ENCODE measurements at places on chromosomes 5 and 9.

DNA sequence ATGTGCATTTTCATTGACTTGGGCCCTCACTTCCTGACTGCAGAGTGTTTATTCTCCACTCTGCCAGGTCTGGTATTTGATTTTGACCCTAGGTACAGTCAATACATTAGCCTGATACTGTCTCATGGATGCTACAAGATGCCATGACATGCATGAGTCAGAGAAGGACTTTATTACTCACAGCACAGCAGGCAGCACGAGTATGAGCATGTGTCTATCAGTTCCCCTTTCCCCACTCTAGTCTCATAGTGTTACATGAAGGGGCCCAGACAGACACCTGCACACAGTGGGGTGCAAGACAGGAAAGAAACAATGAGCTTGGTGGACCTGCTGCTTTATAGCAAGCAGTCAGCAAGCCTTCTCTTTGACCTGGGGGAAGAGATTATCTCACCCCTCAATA, 19.6 kb downstream of the ITGA2 start:
- DNase-seq = no peak

DNA sequence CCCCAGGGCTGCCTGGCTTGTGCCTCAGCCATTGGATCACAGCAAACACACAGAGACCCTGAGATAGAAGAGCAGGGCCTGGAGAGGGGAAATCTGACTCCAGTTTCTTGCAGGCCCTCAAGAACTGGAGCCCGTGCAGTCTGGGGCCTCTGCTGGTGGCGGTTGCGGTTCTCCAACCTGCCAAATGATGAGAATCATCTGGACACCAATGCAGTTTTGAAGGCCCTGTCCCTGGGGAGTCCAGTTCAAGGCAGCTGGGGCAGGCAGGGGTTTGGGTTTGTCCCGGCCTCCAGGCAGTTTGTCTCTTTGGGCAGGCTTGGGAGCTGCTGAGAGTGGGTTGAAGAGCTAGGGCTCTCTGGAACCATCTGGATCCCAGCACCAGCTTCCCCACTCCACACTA, 7.4 kb downstream of the NKX2-5 start:
- DNase-seq = no peak

DNA sequence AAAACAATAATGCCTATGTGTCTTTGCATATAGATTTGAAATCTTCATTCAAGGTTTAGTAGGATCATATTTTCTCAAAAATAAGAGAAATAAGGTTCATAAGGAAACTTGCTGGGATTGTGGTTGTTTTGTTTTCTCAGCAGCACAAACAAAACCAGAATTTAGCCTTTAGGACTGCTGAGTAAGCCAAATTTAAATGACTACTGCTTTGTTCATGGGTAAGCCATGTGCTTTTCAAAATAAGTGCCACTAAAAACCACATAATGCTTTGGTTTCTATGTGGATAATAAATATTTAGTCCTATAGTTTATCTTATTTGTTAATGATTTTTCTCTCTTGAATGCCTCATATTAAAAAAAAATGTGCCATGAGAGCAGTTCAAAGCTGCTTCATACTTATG, 38.8 kb downstream of the PTCD2 start:
- no peak for DNase-seq

DNA sequence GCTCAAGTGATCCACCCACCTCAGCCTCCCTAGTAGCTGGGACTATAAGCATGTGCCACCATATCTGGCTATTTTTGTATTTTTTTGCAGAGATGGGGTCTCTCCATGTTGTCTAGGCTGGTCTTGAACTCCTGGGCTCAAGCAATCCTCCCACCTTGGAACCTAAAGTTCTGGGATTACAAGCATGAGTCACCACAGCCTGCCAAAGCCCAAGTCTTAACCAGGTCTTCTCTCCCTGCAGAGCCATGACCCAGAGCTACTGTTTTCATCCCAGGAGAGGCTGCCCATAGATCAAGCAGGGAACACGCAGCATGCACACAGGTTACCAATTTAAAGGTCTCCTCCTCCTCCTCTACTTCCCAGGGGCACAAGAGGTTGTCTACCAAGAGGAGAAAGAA, 29.7 kb downstream of the PCDHGC5 start:
- DNase-seq = no peak

GRCh38 chr9:91903126-91903911, 46.7 kb downstream of the ROR2 start:
- DNase-seq = no peak

GRCh38 chr5:156912869-156913268, 50.2 kb downstream of the TIMD4 start:
- DNase-seq = no peak

DNA sequence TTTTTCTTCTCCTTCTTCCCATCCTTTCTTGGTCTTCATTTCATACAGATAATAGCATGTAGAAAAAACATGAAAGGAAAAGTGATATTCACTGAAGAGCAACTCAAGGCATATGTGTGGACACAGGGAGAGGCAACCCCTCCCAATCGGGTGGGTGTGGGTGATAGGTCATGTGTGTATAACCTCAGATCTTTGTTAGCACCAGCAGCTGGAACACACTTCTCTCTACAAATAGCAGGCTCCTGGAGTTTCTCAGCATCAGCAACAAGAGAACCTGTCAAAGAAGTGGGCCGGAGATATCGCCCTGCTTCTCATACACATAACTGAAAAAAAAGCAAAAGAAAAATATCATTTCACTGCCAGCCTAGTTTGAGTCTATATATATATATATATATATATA, 426.4 kb downstream of the DTWD2 start:
- DNase-seq = no peak

DNA sequence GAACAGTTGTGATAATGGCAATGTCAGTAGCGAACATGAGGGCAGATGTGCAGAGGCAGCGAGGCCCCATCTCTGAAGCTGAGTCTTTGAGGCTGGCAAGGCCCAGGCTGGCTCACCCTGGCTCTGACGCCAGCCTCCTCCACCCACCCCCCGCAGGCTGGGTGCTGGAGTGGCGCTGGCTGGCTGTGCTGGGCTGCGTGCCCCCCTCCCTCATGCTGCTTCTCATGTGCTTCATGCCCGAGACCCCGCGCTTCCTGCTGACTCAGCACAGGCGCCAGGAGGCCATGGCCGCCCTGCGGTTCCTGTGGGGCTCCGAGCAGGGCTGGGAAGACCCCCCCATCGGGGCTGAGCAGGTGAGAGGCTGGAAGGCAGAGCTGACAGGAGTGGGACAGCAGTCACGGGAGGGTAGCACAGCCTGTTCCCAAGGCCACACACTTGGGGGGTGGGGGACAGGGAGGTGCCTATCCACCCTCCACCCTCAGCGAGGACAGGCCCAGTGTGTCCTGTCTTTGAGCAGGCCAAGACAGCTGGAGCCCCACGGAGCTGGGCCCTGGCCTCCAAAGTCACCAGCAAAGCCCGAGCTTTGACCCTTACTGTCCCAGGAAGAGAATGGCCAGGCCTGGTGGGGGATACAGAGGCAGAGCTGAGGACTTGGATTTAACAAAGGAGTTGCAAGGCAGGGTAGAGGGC, 5.6 kb downstream of the SLC2A8 start:
- DNase-seq = no peak

GRCh38 chr9:105062222-105062855, 134.4 kb upstream of the ABCA1 start:
- no peak for DNase-seq

GRCh38 chr5:131104169-131104808, 60.8 kb downstream of the HINT1 start:
- DNase-seq = no peak

GRCh38 chr5:107215611-107216010, 455.1 kb downstream of the EFNA5 start:
- DNase-seq = no peak

- no peak for DNase-seq
Observed at GRCh38 chr5:56688402-56688801, 126.9 kb upstream of the MAP3K1 start.

GRCh38 chr9:117672369-117672768, 31.8 kb upstream of the TLR4 start:
- DNase-seq = no peak

DNA sequence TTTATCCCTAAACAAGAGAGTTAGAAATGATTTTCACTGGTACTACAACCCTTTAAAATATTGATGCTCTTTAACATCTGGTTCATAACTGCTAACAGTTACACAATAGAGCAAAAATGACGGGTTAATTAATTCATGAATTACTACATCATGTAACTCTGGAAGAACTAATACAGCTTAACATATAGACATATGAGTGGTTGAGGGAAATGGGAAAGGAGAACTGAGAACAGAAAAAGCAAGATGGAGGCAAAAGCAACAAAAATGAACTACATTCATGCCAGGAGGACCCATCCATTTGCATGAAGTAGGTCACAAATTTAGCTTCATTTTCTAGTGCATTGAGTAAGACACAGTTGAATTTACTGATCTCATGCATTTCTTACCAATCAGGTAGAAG, 61.8 kb downstream of the C9 start:
- no peak for DNase-seq

DNA sequence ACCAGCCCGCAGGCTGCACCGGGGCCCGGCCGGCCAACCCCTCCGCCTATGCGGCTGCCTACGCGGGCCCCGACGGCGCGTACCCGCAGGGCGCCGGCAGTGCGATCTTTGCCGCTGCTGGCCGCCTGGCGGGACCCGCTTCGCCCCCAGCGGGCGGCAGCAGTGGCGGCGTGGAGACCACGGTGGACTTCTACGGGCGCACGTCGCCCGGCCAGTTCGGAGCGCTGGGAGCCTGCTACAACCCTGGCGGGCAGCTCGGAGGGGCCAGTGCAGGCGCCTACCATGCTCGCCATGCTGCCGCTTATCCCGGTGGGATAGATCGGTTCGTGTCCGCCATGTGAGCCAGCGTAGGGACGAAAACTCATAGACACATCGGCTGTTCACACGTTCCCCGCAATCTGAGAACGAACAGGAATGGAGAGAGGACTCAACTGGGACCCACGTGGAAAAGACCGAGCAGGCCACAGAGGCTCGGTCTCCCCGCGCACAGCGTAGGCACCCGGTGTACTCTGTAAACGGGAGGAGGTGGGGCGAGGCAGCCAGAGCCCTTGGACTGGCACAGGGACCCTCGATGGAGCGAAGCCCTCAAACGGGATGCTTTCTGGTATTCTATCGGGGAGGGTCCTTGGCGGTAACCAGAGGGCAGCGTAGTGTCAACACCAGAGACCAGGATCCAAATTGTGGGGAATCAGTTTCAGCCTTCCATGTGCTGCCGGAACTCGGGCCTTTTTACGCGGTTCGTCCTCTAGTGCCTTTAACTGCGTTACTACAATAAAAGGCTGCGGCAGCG, 1.9 kb downstream of the FOXE1 start:
- no peak for DNase-seq

DNA sequence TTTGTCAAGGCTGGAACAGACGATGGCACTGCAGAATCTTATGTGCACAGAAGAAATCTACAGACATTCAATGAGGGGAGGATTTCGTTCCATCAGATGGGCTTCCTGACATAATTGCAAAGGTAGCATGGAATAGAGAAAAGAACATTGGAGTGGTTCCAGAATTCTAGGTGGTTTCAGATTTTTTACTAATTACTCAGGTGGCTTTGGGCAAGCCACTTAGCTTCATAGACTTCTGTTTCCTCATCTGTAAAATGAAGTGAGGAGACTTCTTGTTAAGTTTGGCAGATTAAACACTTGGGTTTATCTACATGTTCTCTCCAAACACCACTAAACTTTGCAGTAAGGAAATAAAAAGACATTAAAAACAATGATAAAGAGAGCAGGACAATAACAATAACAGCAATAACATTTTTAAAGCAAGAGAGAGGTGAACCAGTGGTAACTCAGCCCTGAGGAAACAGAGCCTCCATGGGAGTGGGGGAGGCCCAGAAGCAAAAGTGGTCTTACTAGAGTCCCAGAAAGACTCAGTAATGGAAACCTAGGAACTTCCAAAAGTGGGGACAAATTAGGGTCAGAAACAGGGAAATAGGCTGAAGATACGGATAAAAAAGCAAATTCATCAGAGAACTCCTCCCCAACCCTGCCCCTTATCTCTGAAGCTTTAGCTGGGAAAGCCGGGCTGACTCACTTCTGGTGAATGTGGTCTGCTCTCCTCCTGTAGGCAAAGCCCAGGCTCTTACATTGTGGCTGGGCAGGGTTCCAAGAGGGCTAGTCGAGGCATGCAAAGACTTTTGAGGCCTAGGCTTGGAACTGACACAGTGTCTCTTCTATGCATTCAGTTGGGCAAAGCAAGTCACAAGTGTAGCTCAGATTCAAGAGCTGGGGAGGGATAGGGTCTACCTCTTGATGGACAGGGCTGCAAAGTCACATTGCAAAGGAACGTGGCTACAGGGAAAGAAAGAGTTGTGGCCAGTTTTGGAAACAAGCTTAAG, 11.8 kb upstream of the ACTBL2 start:
- DNase-seq = no peak

DNA sequence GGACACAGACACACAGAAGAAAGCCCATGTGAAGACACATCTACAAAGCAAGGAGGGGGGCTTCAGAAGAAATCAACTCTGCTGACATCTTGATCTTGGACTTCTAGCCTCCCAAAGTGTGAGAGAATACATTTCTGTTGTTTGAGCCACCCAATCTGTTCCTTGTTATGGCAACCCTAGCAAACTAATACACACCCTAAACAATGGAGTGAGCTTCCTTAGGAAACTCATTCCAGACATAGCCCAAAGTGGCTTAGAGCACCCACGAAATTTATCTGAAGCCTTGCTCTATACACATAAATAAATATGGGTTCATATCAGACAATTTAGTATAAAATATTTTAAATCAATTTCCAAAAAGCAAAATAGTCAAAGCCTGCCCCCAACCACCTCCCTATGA, 7.6 kb upstream of the TBC1D2 start:
- DNase-seq = no peak

- DNase-seq = peak; percentile 85
Observed at GRCh38 chr5:66828548-66829357, 232.6 kb downstream of the MAST4 start.

GRCh38 chr5:7650755-7651154, 200.2 kb downstream of the CFAP90 start:
- DNase-seq = no peak

DNA sequence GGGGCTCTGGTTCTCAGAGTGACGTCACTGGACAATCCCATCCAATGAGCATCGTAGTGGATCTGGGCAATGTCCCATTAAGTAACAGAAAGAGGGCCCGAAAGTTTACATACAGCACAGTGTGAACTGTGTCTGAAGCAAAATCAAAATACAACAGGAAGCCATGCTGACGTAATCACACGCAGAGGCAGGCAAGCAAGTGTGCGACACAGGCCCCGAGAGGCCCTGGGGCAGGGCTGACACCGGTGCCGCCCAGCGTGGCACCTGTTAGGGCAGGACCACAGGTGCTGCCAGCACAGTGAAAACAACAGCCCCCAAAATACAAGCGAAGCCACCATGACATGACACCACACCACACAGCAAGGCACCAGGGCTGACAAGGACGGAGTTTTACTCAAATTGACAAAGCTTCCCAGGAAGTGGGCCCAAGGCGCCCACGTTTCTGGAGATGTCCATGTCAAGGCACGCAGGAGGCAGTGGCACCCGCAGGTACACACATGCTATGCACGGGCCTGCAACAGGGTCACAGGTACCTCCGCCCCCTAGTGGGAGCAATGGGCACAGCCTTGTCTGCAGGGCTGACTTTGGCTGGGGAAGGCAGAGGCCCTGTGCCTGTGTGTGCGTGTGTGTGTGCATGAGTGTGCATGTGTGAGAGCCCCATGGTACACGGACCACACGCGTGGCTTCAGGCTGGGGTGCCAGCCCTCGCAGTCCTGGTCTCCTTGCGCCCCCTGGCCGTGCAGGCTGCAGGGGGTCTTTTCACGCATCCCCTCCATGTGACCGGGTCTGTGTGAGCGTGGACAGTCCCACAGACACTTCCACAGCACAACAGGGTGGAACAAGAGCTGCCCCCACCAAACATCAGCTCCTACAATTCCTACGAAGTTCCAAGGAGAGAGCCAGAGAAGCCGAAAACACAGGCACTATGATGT, 19.6 kb downstream of the QSOX2 start:
- peak; percentile 85 for DNase-seq

Data from neural progenitor cell (in vitro differentiated cells).